ENCODE measurements at places on chromosomes 2 and 18.

DNA sequence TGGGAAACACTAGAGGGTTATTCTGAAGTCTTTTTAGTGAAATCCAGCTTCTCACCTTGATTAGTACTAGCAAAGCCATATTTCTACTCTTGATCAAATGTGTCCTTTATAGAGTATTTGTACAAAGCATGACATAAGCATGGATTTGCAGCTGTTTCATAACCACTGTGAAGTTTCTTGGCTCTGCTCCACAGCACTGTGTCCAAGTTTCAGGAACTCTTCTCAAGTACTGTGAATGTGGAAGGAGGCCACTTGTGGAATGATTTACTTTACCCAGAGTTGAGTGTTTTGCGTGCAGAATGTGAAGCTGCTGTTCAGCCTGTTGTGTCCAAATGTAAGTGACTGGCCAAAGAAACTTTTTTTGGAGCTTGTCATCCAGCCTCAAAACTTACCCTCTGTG is 16.2 kb upstream of the MAPRE2 start:
- DNase-seq = no peak

- DNase-seq = no peak
Measured at GRCh38 chr2:222606306-222606705, 49.6 kb downstream of the FARSB start.

DNA sequence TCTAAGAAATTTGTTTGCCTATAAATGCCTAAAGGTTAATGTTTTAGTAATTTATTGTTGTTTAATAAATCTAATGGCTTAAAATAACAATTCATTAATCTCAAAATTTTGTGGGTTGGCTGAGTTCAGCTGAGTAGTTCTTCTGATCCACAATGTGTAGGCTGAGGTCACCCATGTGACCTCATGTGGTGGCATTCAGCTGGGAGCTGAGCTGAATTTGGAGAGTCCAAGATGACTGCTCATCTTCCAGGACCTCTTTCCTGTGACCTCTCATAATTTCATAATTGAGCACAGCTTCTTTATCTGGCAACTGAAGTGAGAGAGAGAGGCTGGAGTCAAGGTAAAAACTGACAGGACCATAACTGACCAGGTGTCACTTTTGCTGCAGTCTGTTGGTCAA is 132.4 kb downstream of the TXNL1 start:
- DNase-seq = no peak

DNA sequence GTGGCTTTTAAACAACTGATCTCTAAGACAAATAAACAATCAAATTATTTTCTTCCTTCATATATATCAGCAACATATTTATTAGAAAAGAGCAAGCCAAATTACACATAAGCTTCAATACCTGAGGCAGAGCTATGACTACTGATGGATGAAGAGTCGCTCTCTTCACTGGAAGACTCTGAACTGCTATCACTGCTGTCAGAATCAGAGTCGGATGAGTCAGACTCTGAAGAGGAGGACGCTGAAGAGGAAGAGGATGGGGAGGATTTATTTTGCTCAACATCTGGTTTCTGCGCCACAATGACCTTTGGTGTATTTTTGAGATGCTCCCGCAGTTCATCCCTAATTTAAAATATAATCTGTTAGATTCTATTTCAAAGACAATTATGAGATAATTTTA is 56.7 kb downstream of the CWC22 start:
- DNase-seq = peak; percentile 5

GRCh38 chr2:16250466-16250865 is 310.1 kb downstream of the MYCN start:
- DNase-seq = no peak

- no peak for DNase-seq
Measured at GRCh38 chr2:147374423-147374811, 470.4 kb upstream of the ACVR2A start.

DNA sequence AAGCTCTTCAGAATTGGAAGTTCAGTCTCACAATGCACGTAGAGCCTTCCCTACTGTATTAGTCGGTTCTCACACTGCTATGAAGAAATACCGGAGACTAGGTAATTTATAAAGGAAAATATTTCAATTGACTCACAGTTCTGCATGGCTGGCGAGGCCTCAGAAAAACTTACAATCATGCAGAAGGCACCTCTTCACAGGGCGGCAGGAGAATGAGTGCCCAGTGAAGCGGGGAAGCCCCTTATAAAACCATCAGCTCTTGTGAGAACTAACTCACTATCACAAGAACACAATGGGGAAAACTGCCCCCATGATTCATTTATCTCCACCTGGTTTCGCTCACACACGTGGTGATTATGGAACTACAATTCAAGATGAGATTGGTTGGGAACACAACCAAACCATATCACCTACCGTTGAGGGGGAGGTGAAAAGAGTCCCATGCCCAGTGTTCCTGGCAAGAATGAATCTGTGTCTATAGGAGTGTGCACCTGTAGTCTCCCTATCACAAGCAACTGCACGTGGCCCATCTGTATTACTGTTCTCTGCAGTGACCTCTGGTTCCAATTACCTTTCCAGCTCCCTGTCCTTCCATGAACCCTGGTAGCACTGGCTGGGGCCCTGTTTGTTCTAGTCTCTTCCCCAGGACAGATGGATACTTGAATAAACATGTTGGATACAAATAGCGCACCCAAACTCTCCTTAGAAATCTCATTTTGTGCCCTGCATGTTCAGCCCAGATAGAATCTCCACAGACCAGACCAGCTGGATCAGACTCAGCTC is 44.4 kb upstream of the ATL2 start:
- no peak for DNase-seq

DNA sequence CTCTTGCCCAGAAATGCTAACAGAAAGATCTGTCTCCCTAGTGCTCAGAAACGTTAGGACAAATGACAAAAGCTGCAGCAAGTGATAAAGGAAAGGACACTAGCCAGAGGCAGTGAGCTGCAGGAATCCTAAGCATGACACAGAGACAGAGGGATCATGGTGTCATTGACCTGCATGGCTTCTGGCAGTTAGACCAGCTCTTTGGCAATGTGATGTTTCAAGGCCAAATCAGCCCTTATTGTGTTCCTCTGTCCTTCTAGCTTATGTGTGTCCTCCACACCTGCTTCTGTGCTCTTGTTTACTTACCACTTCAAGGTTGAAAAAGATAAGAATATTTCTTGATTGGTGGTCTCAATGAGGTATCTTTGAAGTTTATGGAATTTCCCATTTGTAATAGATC is 120.8 kb downstream of the RHBDD1 start:
- no peak for DNase-seq

DNA sequence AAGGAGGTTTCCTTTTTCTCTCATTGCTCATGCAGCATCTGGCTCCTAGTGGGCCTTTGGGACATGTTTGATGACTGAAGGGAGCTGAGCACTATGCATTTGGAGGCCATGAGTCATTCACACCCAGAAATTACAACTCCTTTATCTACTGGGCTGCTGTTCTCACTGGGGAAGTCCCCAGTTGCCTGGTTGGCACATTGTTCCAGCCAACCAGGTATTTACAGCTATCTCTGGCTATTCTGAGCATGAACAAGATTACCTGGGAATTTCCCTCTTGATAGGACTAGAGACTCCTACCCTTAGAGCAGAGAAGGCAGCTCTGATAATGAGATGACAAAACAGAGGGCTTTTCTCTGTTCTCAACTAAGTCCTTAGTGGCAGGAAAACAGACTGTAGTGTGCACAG is 206.5 kb downstream of the SETBP1 start:
- DNase-seq = peak; percentile 76

DNA sequence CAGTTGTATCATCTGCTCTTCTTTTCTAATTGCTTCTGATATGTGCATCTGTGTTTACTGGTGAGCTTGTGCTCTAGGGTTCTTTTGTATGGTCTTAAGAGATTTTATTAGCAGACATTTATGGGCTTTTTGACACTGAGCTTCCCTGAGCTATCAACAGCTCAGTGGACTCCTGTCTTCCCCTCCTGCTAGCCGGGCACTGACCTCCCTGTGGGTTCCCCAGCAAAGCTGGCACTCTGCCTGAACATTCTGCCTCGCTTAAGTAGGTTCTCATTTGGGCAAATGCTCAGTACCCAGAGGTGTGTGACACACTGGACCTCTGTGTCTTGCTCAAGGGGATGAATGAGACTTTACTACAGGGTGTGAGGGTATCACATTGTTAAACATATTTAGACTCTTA is 15.8 kb downstream of the TRAF3IP1 start:
- DNase-seq = no peak

DNA sequence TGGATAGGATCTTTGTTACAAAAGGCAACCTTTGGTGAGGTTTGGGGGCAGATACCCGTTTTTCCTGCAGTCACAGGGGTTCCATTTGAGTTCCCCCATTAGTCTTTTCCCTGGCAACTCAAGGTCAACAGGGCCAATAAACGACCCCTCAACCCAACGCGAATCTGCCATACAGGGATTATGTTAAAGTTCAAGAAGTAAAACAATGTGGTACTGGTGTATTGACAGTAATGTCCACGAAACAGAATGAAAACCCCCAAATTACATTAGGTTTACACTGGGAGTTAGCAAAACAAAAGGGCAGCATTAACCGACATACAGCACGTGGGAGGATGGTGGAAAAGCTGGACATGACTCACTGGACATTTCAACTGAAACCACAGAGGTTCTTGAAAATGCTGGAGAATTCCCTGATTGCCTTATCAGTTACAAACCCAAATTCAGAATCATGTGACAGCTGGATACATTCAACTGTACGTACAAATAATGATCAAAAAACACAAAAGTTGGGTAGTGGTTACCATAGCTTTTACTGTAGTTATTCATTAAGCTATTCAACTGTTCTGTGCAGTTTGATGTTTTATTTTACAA is 4.9 kb upstream of the IMP4 start:
- no peak for DNase-seq

DNA sequence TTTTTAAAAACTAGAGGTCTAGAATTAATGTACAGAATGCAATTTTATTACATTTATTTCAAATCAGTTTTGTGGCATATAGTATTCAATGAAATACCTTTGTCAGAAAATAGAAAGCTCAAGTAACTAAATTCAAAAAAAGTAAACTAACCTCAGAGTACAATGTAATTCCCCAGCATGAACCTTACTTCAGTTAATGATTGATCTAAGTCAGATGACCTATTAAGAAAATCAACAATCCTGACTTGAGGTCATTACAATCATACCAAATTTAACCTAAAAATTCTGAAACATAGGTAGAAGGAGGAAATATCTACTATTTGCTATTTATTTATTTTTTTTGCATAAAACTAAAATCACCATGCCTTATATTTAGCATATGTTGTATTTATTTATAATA is 142.9 kb downstream of the CCDC102B start:
- DNase-seq = no peak

- no peak for DNase-seq
Measured at GRCh38 chr2:7035884-7036283, 118.7 kb downstream of the RNF144A start.

- DNase-seq = no peak
Measured at GRCh38 chr18:14914771-14915170, 166.8 kb downstream of the ANKRD30B start.

DNA sequence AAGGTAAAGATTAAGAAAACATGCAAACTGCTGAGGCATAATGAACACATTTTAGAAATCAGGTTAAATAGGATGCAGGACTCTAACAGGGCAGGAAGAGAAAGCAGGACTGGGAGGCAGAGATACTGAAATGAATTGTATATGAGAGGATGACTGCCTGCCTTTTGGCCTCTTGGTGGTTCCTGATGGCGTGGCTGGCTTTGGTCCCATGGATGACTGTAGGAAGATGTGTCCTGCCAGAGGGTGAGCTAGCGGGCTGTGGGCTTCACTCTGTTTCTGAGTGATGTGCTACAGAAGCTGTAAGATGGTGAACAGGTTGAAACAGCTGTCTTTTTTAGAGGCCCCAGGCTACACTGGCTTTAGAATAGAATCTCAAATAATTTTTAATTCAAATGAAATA is 517.0 kb downstream of the SLC4A3 start:
- DNase-seq = no peak

GRCh38 chr2:71474744-71475397 is 21.5 kb downstream of the DYSF start:
- DNase-seq = no peak

DNA sequence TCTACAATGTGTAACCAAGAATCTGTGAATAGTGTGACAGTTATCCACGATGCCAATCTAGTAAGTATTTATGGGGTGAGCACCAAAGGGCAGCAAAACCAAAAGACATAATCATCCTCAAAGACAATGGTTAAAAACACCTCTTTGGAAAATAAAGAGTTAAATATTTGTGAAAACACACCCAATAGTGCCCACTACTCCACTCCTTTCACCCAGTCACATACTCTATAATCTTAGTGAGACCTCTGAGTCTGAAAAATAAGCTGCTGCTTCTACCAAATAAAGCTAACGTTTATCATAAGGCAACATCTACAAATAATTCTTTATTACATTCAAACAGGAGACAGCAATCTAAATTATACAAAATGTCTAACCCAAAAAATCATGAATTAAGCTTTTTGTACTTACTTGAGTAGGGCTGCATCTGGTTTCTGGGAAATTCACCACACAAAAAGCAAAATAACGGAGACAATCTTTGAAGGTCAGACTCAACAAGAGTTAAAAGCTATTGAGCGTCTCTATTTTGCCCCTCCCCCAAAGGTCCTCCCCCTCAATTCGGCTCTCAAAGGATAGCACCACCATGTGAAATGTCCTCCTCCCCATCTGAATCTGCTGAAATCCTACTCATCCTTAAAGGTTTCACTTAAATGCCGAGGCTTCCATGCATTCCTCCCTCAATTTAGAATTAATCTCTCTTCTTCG is 2.0 kb downstream of the RAPH1 start:
- DNase-seq = no peak

DNA sequence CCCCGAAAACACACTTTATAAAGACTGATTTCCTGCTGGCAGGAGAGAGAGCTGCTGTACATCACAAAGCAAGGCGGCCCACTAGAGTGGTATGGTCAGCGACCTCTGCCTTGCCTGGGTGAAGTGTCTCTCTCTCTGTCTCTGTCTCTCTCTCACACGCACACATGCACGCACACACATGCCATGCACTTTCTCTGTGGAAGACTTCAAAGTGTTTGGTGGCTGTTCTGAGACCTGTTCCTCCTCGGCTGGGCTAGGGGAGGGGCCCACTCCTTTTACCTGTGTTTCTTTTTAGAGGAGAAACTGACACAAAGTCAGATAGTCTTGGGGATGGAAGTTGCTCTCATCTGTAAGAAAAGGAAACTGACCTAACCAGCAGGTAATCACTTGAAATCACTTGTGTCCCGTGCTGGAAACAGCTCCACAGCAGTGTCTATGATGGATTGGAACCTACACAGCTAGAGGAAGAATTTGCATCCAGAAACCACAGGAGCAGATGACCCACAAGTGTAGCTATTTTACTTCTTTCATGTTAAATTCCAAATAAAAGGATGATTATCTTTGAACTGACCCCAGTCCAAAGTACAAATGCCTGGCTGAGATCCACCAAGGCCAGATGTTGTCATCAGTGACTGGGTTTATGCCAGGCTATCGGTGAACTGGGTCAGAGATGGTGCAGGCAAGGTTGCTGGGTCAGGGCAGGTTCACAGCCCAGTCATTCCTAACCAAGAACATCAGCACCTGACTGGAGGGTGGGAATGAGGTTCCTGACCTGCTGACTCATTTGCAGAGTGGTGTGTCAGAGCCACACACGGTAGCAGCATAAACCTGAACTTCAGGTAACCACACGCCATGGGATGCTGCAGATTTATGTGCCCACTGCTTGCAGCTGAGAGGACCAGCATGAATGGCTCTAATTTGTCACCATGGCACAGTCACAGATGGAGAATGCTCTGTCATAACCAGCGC is 63.0 kb downstream of the NPAS2 start:
- DNase-seq = peak; percentile 31
